ENCODE measurements at places on chromosomes 11 and 22.

DNA sequence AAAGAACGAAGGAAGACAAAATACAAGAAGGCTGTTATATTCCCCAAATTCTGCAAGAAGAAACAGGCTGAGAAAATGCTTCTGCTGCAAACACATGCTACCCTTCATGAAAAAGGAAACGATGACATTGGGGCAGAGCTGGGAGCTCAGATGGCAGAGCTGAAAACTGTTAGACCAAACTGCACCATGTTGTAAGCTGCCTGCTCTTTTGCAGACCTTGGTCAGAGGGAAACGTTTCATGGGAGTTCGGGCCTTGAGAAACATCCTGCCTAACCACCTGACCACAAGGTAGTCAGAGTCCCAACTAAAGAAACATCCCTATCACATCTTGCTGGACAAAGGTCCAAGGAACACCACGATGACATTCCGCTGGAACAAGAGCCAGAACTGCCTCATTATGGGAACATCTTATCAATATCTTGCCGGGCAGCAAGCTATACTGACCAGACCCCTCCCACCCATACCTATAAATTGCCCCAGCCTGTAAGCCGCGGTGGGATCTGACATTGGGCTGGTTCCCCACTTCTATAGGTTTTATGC, 110.7 kb upstream of the CTSC start:
- DNase-seq: no peak

GRCh38 chr22:28949788-28950187, 66.4 kb downstream of the ZNRF3 start:
- DNase-seq: no peak

- no peak for DNase-seq
Measured at GRCh38 chr11:85029964-85030363, 597.2 kb downstream of the DLG2 start.

DNA sequence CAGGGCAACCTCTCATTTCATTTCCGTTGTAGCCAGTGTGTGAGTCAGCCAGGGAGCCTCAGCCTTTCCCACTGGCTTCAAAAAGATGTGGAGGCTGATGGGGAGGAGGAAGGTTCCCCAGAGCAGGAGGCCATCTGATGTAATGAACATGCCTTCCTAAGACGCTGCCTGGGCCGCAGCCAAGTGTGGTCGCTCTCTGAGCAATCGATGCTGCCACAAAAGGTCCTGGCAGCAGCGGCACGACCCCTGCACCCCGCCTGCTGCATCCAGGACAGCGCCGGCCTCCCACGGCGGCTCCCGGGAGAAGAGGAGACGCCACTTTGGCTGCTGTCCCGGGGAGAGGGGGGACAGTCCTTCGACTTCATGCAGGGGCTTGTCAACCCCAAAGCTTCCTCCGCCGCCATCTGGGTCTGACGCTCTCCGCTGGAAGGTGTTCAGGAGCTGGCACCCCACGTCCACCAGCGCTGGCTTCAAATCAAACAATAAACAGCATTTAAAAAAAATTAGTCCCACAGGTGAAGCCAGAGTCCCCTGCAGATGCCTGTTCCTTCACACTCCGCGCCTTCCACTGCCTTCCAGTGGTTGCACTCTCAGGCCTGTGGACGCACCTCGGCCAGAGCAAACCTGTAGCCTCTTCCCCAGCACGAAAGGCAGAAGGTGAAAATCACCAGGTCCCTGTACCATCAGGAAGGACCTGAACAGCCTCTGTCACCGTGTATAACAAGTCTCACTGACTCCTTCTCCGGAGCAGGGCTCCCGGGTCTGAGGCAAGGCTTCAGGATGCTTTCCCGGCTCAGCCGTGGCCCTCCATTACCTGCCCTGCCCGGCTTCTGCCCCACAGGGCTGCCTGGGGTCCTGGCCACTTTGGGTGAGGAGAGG, 930.7 kb downstream of the BRD1 start:
- no peak for DNase-seq

DNA sequence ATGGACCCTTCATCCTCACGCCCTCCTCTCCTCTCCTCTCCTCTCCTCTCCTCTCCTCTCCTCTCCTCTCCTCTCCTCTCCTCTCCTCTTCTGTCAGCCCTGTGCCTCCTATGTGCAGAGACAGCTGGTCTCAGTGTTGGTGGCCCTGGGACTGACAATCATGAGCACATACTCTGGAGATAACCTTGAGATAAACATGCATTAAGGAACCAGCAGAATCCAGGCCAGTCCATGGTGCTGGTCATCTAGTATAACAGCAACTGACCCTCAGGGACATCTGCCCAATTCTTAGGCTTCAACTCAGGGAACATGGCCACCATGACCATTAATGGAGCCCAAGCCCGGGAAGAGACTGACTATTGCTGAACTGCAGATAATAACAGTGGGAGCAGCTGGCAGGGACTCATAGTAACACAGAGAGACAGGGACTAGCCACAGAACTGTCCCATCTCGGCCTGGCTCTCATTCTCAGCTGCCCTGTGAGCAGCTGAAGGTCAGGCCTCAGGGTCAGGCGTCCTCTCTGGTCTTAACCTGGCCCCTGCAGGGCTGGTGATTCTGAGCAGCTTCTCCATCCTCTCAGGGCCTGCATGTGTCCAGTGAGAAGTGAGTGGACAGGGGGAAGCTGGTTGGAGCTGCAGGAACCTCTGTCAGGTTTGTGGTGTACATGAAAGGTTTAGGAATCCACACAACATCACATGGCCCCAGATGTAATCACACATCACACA, 45.4 kb downstream of the GGTLC2 start:
- no peak for DNase-seq

GRCh38 chr11:59097113-59097708, 9.8 kb upstream of the FAM111B start:
- DNase-seq: peak; percentile 37

- DNase-seq: no peak
Measured at GRCh38 chr11:27263046-27263445, 100.0 kb downstream of the CCDC34 start.

DNA sequence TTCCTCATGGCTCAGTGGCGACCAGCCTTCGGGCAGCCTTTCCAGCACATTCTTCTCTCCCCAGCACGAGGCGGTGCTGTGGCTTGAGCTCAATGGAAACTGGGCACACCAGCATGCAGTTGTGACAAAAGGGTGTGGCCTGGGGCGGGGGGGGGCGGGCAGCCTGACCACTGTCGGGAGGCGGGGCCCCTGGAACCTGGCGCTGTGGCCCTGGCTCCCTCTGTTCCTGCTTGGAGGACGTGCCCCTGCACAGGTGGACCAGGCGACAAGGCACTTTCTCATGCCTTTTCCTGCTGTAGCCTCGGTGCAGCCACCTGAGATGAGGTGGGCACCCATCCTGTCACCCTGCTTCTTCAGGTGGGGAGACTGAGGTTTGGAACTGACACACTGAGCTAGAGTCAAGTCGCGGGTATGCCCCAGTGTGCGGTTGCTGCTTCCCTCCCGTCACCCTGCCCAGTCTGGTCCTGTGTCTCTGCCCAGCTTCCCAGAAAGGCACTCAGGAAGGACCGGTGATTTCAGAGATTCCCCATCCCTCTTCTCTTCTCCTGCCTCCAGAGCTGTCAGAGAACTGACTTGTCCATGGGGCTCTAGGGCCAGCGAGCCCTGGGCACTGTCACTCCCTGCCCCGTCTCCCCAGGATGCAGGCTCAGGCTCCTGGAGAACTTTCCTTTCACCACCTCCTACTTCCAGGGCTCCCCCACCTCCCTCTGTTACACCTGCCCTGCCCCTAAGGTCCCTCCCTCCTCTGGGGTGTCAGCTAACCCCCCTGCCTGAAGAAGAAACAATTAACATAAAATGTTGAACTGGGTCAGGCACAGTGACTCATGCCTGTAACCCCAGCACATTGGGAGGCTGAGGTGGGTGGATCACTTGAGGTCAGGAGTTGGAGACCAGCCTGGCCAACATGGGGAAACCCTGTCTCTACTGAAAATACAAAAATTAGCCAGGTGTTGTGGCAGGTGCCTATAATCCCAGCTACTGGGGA, 9.9 kb downstream of the B3GAT1 start:
- DNase-seq: no peak

DNA sequence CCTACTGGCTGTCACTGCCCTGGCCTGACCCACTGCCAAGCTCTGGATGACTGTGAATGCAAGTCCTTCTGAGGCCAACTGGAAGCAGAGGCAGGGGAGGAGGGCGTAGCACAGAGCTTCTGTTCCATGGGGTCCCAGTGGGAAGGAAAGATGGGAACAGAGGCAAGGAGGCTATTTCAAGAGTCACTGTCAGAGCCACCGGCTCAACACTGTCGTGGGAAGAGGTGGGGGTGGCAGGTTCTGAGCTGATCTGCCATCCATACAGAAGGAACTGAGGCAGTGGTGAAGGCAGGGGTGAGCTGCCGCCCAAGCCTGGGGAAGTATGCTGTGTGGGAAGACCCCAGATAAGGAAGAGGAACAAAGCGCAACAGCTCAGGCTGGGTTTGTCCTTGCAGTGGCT, 54.7 kb downstream of the SGSM3 start:
- DNase-seq: no peak

- no peak for DNase-seq
Measured at GRCh38 chr11:35250621-35251020, 111.7 kb downstream of the CD44 start.

DNA sequence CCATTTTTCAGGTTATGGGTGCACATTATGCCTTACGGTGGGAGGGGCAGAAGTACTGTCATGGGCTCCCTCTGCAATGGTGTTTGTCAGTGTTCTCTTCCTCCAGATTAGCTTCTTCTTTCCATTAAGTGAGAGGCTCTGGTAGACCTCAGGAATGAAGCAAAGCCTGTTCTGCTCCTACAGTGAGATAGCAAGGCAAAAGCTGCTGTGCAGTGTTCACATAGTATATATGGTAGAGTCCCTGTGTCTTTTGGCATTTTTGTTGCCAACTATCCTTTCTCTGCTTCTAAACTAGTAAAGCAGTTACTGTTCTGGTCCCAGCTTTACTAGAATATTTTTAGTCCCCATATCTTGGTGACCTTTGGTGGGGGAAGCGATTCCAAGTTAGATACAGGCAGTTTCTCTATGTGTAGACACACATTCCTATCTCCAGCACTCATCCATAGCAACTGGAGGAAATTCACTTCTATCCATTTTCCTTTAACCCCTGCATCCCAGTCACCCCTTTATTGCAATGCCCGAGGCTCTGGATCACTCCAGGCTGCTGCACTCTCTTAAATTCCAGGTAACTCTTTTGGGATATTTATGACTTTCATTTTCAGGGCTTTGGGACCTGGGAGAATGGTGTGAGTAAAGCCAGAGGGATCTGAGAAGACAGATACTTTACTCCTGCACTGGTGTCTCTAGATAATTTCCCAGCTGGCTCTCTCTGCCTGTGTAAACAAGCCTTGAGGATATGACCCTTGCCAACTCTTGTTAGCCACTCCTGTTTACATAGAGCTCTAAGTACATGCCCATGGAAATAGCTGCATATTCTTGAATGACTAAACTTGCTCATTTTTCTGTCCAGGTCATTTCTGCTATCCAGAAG, 3.9 kb upstream of the TRIM34 start:
- no peak for DNase-seq

DNA sequence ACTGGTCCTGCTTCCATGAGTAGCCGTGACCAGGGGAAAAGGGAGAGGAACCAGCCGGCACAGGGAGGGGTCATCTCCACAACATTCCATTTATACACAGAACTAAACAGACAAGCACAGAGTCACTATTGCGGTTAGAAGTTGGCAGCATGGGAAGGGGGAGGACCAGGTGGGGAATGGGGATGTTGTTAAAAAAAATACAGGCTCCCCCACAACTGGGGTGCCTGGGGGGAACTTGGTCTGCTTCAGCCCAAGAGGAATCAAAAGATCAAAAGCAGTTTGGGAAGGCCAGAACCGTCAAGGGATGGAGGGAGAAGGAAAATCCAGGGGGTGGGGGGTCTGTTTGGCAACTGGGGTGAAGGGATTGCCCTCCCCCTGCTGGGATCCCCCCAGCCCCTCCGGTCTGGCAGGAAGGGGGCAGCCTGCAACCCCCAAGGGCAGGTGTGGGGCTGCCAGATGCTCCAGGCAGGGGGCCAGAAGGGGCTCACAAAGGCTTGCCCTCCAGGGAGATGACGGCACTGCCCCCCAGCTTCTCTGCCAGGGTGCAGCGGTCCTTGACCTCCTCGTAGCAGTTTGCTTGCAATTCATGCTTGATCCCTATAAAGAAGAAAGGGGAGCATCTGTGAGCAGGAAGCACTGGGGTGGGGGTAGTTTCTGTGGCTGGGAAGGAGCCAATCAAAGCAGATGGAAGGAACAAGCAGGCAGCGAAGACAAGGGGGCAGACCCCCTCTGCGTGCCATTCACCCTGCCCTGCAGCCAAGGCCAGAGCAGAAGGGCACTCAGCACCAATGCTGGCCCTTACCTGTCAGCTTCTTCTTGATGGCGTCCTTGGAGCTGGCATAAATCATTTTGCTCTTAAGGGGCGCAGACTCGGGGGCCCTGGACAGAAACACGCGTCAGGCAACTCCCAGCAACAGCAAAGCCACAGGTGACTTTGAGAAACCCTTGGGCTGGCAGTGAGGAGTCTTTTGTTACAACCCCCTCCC, 2.8 kb downstream of the CFL1 start:
- no peak for DNase-seq

GRCh38 chr11:17098038-17098437, 20.6 kb upstream of the RPS13 start:
- no peak for DNase-seq

- DNase-seq: no peak
Measured at GRCh38 chr11:24513479-24514218, 16.8 kb downstream of the LUZP2 start.

DNA sequence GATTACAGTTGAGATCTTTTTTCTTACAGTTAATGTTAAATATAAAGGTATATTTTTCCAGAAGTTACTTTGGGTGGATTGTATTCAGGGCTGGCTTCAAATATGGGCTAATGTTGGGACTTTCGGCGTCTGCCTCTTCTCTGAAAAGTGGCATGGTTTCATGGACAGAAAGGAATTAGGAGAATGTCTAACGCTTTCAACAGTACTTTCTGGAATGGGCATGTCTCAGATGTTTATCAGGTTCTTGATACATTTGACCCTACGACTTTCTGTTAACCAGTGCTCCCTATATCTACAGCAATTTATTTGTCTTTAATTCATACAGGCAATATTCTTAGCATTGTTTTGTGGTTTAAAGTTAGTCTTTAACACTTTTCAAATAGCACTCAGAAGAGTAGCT, 33.7 kb downstream of the ZC3H12C start:
- no peak for DNase-seq

GRCh38 chr11:13304655-13305335, 27.2 kb downstream of the BMAL1 start:
- no peak for DNase-seq

- DNase-seq: no peak
Measured at GRCh38 chr11:3164552-3165151, 458 bp downstream of the OSBPL5 start.

DNA sequence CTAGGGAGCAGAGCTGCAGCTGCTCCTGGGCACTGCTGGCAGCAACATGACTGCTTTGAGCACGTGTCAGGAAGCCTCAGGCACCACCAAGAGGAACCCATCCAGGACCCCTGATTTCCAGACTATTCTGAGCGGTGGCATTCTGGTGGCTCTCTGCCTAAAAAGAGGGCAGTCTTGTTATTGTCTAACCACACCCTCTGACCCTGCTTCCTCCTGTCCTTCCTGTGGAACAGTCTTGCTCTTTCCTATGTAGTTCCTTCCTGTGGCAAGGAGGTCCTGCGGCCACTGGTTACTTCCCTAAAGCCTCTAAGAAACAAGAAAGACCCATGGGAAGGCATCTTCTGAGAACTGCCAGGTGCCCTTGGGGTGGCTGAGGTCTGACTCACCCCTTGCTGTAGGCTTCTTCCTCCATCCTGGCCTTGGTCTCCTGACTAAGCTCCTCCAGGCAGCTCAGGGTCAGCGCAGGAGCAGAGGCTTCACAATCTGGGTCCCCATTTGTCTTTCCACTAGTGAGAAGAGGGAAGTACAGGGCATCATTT, 13.1 kb upstream of the LYVE1 start:
- DNase-seq: no peak

All from stimulated activated CD4-positive, alpha-beta T cell treated with anti-CD3 and anti-CD28 coated beads, Interleukin-15, amount 100 ng/mL, for 48 hours (primary cell).